ENCODE measurements at places on chromosomes 5 and 9.

GRCh38 chr5:82721087-82721410 lies 356.1 kb downstream of the TMEM167A start:
- DNase-seq: no peak

GRCh38 chr5:22505891-22506290 lies 347.3 kb downstream of the CDH12 start:
- no peak for DNase-seq

GRCh38 chr5:170314541-170315095 lies 17.0 kb upstream of the LCP2 start:
- DNase-seq: no peak

GRCh38 chr9:76643399-76644117 lies 120.7 kb upstream of the PCA3 start:
- no peak for DNase-seq

GRCh38 chr9:80242022-80242421 lies 670.3 kb downstream of the TLE4 start:
- no peak for DNase-seq

GRCh38 chr5:132327252-132327955 lies 33.2 kb downstream of the SLC22A4 start:
- DNase-seq: no peak

GRCh38 chr9:77218612-77219011 lies 41.3 kb downstream of the VPS13A start:
- DNase-seq: no peak

DNA sequence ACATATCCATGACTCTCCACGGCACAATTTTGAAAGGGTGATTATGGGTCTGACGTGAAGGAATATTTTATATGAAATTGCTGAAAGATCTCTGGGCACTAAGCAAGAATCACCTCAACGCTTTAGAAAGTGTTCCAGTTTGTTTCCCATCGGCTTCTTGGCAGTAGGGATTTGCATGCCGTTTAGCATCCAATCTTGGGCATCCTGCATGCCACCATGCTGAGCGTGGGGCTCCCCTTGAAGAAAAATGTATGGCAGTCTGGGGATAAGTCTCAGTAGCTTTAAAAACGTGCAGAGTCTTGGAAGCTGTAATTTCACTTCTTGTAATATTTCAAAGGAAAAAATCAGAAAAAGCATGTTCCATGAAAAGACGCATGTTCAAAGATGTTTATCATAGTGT lies 151.7 kb downstream of the DMRT2 start:
- no peak for DNase-seq

All from SK-N-DZ (cell line).